ENCODE measurements at places on chromosomes 1 and 21. TPM values are rescaled to one million over a fixed set of nuclear protein-coding genes. Genes with fewer than 3 reads are reported as not detected.

DNA sequence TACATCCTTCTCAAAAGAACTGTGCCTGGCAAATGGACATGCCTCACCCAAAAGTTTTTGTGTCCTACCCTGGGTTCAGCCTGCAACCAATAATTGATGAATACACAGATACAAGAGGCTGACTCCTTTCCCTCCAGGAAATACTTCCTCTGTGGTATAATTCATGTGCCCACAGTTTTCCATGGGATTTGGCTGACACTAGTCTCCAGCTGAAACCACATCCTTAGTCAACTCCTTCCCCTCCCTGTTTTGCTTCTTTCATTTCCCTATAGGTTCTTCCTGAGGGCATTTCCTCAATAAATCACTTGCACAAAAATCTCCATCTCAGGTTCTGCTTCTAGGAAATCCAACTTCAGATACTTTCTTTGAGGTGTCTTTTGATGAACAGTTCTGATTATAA, 436.6 kb upstream of the C1orf87 start:
- no peak for DNase-seq

- no peak for DNase-seq
These were observed 499 bp downstream of the C1QA start for GRCh38 chr1:22636927-22637326.

- no peak for DNase-seq
These were observed 544.4 kb upstream of the CXADR start for GRCh38 chr21:16968436-16968835.

C1orf141 gene
- total RNA-seq: not detected

DNA sequence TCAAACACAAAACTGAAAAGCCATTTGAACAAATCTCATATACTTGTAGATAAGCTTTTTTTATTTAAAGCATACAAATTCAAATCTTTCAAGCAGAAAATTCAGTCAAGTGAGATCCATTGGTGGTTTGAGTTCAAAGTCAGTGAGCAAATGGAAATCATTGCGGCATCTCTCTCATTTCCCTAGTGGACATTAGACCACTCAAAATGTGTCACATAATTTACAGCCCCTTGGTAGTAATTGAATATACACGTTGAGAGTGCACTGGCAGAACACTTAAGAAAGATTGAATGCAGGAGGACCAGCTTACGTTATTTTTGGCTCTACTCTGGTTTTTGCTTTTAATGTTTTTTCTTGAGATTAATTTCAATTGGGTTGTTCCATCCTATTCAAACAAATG, 633.7 kb downstream of the USP25 start:
- DNase-seq: no peak

DNA sequence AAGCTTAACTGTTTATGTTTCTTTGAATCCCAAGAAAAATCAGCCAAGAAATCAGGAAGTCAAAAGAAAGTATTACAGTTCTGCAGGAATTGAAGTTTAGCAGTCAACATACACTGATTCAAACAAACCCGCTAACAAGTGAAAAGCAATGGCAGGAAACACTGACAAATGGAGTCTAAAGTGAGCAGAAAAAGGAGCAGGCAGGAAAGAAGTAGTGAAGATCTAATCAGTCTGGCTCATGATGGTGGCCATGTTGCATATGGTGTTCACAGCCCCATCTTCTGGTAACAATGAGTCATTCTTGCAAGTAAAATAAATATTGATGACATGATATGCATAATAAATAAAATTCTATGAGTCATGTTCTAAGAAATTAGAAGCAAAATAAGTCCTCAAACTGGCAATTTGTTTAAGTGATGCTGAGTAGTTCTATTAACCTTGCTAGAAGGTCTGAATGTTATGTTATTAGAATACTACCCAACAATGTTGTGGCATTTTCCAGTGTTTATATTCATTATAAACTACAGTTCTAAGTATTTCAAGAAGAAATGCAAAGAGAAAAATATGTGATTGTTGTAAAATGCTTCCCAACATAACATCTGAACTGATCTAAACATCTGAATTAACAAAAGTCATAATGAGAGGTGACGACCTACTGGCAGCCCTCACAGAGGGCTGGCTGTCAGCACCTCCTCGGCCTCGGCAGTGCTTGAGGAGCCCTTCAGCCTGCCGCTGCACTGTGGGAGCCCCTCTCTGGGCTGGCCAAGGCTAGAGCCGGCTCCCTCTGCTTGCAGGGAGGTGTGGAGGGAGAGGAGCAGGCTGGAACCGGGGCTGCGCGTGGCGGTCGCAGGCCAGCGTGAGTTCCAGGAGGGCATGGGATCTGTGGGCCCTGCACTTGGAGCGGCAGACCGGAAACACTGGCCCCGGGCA, 5.7 kb upstream of the ACBD6 start:
- no peak for DNase-seq

DNA sequence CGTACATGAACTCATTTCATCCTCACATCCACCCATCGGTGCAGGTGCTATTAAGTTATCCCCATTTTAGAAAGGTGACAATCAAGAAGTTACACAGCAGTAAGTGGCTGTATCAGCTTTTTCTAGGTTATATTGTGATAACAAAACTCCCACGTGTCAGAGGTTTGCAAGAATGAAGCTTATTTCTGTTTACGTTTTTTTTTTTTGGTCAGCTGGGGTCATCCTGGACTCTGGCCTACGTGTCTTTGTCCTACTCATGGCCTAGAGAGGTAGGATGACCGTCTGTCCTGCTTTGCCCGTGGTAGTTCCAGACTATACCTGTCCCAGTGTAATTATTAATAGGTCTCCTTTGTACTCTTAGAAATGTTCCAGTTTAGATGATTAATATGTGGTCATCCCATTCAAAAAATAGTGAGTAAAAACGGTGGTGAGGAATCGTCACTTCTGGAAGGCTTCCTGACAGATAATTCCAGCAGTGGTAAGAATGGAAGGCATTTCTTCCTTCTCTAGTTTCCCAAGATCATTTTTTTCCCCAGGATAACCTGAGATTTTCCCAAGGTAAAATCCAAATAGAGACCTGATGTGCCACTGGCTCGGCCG, 64.2 kb upstream of the KIF26B start:
- DNase-seq: no peak

GRCh38 chr1:111141245-111142220, 1.5 kb downstream of the CEPT1 start:
- no peak for DNase-seq

GRCh38 chr1:160884579-160884978, 401 bp downstream of the ITLN1 start:
- DNase-seq: no peak

DNA sequence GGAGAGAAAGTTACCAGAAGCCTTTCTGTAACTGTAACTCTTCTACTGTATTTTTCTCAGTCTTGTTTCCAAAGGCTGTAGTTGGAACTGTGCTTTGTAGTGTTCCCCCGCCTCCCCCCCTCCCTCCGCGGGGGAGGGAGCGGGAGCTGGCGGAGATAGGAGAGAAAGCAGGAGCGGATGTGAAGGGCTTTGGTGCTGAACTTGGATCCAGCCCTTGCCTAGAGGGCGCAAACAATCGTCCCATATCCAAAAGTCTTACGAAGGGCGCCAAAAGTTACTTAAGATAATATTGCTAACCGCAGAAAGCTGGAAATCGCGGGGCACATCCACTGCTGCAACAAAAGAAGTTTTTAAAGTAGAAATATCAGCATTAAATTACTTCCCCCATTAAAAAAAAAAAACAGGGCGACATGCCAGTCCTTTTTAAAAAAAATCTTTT, 2.4 kb upstream of the NFIA start:
- DNase-seq: no peak

- no peak for DNase-seq
These were observed 197.0 kb upstream of the LHX8 start for GRCh38 chr1:74937176-74937575.

GRCh38 chr1:22628698-22629444, 7.6 kb upstream of the C1QA start:
- DNase-seq: no peak

Data from activated naive CD8-positive, alpha-beta T cell treated with anti-CD3 and anti-CD28 coated beads for 36 hours (primary cell).